ENCODE measurements at places on chromosomes 11 and 22.

- DNase-seq: no peak
Observed at GRCh38 chr11:75112200-75112599, 15.5 kb upstream of the OR2AT4 start.

DNA sequence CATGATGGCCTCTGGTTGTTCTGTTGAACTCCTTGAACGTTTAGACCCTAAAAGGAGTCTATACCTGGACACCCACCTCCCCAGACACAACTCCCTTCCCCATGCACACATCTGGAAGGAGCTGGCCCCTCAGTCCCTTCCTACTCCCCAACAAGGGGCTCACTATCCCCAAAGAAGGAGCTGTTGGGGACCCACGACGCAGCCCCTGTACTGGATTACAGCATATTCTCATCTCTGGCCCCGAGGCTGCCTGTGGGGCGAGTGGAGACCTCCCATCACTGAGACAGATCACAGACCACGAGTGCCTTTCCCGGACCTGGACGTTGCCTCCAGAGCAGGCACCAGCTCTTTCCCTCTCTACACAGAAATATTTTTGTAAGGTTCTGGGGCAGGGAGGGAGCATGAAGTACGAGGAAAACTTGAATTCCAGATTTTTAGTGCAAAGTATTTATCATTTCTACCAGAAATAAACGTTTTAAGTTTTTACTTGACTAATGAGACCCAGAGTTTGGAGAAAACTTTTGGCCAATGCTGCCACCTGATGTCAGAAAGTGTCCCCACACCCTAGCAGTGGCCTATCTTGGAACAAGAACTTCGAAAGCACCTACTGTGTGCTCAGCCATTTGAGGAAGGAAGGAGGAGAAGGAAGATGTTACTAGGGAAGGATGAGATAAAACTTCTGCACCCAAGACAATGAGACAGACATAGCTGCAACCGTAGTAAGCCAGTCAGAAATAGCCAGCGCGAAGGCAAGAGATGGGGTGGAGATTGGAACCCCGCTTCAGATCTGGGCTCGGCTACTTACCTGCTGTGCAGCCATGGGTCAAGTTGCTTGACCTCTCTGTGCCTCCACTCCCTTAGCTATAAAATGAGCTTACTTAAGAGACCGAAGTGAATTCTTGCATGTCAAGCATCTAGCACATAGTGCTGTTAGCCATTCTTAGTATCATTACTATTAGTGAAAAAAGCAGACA is 10.2 kb upstream of the POU2F3 start:
- DNase-seq: no peak

DNA sequence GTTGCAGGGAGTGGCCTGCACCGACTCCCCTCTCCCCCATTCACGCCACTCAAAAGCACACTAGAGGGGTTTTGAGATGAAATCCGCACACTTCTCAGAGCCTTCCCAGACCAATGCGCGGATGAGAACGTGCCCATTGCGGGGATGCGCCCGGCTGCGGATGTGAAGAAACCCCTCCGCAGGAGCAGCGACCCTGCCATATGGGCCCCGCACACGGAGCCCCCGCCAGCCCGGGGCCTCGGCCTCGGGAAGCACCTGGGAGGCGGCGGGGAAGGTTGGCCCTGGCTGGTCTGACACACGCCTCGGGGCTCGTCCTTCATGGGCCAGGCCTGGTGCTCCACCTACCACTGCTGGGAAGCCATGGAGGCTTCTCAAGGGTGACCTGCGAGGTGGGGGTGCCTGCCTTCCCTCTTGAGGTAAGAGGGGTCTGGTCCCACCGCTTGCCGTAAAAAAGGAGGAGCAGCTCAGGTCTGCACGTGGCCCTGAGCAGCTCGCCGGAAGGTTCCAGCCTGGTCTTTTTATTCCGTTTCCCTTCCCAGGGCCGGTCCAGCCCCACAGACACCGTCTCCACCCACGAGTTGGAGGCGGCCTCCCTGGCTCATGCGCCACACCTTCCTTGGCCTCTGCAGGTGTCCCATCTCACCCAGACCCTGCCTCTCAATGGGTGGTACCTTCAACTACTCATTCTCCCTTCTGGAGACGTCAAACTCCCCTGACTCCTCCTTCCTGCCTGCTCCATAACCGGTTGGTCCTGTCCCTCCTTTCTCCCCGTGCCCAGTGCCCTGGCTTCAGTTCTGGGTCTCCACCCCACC is 39.4 kb downstream of the TRMU start:
- no peak for DNase-seq

- no peak for DNase-seq
Observed at GRCh38 chr11:32529994-32530588, 53.5 kb upstream of the EIF3M start.

DNA sequence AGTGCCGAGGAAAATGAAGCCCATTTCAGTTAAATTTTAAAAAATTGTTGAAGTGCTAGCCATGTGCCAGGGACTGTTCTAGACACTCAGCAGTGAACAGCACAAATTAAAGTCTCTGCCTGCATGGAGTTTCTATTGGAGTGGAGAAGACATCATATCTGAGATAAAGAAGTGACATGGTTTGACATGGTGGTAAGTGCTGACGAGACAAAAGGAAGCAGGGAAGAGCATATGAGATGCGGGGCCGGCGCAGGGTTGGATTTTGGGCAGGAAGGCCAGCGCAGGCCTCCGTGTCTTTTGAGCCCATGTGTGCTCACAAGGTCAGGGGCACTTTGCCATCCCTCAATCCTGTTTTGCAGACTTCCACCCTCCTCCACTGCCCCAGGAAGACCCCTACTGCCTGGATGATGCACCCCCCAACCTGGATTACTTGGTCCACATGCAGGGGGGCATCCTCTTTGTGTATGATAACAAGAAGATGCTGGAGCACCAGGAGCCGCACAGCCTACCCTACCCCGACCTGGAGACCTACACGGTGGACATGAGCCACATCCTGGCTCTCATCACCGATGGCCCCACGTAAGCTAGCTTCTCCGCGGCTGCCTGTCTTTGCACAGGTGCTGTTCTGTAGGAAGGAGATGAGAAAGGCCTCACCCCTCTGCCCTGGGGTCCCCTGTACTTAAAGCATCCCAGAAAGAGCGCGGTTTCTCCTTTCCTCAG is 29.6 kb downstream of the AMPD3 start:
- no peak for DNase-seq

- DNase-seq: no peak
Observed at GRCh38 chr11:95100856-95101507, 11.3 kb downstream of the ENDOD1 start.

GRCh38 chr11:47797633-47798032 is 30.5 kb upstream of the FNBP4 start:
- DNase-seq: no peak

GRCh38 chr11:13679768-13680167 is 11.3 kb downstream of the FAR1 start:
- DNase-seq: no peak

GRCh38 chr11:32098142-32098903 is 7.4 kb downstream of the RCN1 start:
- no peak for DNase-seq

Measured in hematopoietic multipotent progenitor cell treated with erythropoietin and hydrocortisone succinate and interleukin-3 and kit ligand, for 15 days (in vitro differentiated cells).